Left forelimb (tissue), 1 donor: ENCODE measurements at places on chromosomes 5 and 9.

DNA sequence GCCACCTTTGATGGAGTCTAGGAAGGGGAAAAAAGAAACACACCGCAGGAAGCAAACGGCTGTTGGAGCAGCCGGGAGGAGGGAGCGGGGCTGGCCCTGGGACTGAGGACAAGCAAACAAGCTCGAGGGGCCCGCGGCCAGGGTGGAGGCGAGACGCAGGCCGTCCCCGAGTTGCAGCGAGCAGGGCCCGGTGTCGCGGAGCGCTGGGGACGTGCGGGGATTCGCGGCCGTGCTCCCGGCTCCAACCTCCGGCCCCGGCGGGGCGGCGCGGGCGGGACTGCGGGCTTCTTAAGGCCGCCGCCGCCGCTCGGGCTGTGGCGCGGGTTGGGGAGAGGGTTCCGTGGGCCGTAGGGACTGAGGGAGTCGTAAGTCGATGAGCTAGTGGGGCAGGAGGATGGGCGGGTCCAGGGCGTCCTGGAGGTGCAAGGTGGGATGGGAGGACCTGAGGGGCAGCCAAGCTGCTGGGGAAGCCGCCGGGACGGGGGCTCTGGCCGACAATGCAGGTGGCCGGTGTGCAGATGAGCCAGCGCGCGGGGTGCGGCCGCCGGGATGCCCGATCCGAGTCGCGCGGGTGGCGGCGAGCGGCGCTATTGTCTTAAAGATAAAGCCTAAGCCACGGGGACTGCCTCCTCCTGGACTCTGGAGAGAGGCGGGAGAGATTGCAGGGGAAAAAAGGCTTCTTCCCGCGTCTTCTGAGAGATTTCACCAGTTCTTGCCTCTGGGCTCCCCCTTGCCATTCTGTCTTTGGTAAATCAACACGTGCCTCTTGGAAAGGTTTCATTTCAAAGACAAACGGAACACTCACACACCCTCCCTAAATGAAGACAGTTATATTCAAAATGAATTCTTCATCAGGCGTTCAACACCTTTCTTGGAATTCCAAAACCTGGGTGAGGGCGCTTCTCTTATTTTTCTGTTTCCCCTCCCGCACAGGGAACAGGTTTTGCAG, 1.6 kb upstream of the HAPLN1 start:
- peak; percentile 75 for DNase-seq

DNA sequence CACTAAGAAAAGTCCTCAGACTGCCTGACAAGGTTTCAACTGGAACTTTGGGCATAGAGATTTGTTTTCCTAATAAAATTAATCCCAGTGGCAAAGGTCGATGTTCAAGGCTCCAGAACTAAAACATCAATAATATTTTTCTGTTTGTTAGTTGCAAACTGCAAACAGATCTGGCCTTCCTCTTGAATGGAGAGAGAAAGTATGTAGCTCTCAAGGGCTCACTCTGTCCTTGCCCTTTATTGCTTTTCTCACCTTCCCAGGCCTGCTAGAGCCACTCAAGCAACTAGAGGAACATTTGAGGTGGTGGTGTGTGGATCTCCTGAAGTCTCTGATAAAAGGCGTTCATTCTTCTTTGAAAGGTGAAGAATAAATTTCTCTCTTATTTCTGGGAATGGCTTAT, 16.6 kb downstream of the ALDH1A1 start:
- no peak for DNase-seq

GRCh38 chr5:181190711-181191525, 14.1 kb downstream of the TRIM7 start:
- no peak for DNase-seq

DNA sequence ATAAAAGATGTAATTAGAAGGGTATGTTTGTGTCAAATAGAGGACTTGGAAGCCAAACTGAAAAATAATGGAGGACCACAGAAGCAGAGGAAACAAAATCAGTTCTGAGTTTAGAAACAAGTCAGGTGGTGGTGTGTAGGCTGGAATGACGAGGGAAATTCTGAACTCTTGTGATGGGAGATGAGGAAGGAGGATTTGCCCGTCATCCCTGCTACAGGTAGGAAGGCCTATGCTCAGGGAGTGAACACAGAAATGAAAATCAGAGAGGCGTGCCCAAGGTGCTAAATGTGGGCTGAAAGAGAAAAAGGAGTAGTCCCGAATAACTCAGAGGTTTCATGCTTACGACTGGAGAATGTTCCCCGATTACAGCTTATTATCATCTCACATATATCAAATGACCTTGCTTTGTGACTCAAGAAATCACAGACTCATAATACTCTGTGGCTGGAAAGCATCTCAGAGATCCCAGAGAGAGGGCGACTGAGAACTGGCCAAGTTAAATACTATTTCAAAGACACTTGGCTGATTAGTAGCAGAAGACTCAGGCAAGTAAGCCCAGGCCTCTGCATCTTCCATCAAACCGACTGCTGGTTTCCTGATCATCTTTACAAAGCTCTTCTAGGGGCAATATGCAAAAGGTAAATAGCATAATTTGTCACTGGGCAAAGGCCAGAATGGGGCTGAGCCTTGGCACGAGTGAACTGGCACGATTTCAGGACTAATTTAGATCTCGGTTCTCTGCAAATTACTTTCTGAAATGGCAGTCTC, 126.0 kb downstream of the SUSD1 start:
- no peak for DNase-seq

- no peak for DNase-seq
Measured at GRCh38 chr5:42878041-42878440, 66.3 kb upstream of the SELENOP start.

DNA sequence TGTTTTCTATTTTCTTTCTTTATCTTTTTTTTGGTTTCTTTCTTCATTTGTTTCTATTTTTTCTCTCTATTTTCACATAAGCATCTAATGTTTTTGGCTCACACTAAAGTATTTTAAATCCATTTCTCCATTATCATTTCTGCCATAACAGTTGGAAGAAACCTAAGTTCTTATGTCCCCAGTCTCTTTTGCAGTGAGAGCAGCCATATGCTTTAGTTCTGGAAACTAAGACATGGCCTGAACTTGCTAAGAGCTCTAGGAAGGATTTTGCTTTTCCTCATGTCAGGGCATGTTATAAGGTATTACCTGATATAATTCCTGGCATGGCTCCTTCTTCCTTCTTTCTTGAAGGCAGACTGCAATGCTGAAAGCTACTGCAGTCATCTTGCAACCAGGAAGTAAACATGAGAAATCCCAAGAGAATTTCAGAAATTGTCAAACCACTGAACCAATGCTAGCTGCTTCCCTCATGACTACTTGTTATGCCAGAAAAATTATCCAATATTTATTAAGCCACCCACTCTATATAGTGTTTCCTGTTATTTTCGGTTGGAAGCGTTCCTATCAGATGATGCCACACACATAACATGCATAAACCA, 171.1 kb downstream of the TAF11L14 start:
- no peak for DNase-seq

DNA sequence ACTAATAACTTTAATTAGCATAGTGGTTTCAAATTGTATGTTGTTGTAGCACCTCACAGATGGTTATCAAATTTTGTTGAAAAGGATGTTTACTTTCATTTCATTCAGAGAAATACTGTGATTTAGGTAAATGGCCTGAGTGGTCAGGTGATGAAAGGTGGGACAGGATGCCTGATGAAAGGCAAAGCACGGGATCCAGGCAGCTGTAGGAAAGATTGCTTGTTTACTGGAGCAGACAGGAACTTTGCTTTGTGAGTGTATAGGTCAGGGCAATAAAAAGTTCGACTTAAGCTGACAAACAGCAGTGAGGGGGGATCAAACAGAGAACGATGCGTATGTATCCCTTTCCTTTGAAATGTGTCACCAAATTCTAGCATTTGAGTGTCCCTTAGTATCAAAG, 19.0 kb downstream of the KIAA1958 start:
- DNase-seq = no peak

DNA sequence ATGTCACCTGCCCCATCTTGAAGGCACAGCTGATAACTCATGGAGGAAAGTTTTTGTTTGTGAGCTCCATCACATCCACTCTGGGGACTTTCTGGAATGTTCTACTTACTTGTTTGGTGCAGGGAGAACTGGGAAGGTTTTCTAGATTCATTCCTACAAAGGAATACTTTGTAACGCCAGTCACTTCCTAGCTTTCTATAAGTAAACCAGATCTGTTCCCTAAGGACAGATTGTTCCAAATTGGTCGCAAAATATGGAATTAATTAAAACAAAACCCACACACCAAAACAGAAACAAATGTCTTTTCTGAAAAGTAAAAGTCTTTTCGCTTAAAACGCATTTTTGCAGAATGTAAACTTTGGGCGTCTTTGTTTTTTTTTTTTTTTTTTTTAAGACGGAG, 167.6 kb downstream of the PDZD2 start:
- DNase-seq = no peak
